NCI-H1417 treated with DMSO at 0.1 percent for 48 hours (cell line): ENCODE measurements at places on chromosomes 12 and 14.

DNA sequence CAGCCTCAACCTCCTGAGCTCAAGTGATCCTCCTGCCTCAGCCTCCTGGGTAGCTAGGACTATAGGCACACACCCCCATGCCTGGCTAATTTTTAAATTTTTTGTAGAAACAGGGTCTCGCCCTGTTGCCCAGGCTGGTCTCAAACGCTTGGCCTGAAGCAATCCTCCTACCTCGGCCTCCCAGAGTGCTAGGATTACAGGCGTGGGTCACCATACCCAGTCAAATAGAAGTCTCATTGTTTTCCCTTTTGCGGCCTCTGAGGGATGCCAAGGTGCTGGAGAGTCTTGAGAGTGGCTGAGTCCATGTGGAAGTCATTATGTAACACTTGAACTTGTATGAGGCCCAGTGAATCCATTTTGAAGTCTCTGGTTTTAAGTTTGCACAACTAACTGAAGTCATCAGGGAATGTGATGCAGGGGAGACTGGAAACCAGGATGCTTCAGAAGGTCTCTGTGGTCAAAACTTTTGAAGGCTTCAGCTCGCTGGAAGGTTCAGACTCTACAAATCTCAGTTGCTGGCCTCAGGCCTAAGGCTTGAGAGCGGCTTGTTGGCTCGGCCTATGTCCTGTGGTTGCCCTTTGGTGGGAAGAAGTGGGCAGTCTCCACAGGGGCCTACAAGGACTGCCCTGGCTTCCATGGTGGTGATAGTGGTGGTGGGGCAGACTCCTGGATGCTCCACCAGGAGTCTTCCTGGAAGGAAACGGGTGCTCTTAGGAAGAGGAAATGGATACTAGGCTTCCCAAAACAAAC lies 29.2 kb downstream of the GALNT16 start:
- DNase-seq = no peak

DNA sequence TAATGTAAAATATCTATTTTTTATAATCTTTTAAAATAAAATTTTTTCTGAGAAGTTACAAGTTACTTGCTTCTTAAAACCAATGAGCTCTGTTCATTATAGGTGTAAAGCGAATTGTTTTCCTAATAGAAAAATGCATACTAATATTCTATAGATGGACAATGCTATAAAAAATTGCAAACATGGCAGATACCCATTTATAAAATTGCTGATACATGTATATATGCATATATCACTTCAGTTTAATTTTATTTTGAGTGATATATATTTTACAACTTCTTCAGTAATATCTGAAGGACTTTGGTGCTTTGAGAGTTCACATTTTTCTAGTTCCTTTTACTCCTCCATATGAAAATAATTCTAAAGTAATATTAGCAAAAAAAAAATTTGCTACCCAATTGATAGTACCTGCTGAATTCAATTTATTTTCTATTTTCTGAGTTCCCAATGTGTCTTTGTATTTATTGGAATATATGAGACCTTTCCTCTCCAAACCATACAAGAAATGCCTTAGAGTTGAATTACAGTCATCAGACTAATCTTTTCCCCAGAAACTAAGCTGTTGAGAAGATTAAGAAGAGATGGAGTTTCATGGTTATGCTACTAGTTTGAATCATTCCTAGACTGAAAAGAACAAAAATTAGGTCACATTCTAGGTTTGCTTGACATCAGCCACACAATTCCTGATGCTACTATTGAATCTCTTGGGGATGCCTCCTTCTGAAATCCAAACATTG lies 1937.5 kb upstream of the SEL1L start:
- DNase-seq = no peak

GRCh38 chr12:81692008-81692407 lies 67.1 kb downstream of the PPFIA2 start:
- no peak for DNase-seq

GRCh38 chr12:47021298-47021697 lies 58.1 kb upstream of the PCED1B start:
- peak; percentile 31 for DNase-seq

DNA sequence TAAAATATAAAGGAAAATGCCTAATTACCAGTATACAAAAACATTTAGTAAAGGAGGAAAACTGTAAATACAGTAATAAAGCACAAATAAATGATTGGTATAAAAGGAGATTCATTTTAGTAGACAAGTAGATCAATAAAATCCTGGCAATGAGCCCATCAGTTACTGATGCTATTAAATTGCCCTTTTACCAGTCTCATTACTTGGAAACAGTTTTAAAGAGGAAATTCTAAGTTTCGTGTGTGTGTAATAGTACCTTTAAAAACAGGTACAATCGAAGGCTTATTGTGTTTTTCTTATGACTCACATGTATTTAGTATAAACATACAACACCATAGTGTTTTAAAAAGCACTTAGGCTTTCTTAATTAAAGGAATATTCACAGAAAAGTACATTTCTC lies 46.4 kb upstream of the SYT10 start:
- no peak for DNase-seq

DNA sequence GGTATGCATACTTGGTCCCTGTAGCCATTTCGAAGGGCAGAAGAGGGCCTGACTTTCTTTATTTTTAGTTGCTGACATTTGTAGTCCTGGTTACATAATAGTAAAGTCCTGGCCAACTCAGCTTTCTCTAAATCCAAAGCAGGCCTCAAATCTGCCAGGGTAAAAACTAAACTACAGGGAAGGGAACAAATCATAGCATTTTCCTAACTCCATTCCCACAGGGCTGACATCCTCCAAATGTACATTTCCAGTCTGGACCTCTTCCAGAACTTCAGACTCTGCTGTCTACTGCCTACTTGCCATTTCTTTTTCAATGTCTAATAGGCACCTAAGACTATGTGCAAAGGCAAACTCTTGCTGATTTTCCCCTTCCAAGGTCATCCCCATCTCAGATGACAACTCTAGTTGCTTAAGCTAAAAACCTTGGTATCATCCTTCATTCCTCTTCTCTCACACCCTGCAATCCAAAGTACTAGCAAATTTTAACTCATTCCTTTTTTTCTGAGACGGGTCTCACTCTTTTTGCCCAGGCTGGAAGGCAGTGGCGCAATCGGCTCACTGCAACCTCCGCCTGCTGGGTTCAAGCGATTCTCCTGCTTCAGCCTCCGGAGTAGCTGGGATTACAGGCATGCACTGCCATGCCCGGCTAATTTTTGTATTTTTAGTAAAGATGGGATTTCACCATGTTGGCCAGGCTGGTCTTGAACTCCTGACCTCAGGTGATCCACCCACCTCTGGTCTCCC lies 2.0 kb downstream of the DDIT3 start:
- no peak for DNase-seq

GRCh38 chr14:24845851-24846250 lies 204.1 kb downstream of the STXBP6 start:
- DNase-seq = no peak

GRCh38 chr14:99728981-99729451 lies 44.9 kb downstream of the CYP46A1 start:
- no peak for DNase-seq

DNA sequence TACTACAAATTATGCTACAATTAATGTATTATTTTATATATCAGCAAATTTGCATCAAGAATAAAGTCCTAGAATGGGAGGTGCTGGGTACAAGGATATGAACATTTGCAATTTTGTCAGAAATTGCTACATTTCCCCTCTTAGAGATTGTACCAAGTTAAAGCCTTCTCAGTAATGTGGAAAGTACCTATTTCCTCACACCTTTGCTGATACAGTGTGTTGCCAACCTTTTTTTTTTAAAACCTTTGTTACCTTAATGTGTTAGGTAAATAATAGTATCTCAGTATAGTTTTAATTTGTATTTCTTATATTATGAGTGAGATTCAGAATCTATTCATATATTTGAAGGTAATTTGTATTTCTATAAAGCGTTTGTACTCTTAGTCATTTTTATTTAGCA lies 95.4 kb upstream of the HIF1A start:
- no peak for DNase-seq

DNA sequence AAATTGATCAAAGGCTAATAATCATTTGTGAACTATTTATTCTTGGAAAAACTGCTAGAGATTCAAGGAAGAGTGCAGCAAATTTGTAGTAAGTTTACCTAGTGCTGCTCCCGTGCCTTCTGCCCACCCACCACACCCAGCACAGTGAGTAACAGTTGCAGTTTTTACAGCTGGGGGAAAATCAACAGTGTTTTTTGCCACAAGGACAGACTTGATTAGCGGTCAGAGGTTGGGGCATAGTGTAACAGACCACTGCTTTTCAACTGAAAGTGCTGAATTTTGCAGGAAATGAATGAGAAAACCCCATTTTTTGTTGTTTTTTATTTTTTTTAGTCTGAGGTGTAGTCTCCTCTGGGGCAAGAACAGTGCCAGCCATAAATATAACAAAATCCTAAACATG lies 7.5 kb upstream of the KLRK1 start:
- no peak for DNase-seq

GRCh38 chr12:26058308-26058707 lies 66.5 kb downstream of the BHLHE41 start:
- no peak for DNase-seq

DNA sequence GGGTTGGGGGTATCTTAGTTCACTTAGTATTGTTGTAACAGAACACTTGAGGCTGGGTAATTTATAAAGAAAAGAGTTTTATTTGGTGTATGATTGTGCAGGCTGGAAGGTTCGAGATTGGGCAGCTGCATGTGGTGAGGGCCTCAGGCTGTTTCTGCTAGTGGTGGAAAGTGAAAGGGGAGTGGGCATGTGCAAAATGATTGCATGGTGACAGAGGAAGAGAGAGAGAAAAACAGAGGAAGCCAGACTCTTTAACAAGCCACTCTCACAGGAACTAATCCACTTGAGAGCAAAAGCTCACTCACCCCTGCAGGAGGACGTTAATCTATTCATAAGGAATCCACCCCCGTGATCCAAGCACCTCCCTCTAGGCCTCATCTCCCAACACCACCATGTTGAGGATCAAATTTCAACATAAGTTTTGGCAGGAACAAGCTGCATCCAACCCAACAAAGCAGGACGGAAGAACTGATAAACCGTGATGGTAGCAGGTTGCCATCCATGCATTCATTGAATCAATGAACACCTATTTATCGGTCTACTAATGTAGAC lies 165.0 kb upstream of the GZMB start:
- no peak for DNase-seq

- DNase-seq = no peak
Measured at GRCh38 chr14:47207617-47208016, 467.8 kb downstream of the MDGA2 start.

DNA sequence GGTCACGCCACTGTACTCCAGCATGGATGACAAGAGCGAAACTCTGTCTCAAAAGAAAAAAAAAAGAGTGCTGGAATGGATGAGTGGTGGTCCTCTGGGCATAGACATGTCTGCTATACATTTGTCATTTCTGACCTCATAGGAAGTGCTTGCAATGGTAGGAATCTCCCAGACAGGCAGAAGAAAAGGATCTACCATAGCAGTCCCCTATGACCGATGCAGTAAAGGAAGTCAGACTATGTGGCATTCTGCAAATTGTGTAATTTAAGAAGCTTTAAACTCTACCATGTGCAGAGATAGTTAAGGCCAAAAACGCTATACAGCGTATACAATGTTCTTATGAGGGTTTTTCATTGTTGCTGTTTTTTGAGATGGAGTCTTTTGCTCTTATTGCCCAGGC lies 24.7 kb upstream of the RAP1B start:
- no peak for DNase-seq

GRCh38 chr14:69741055-69741454 lies 25.9 kb upstream of the SRSF5 start:
- no peak for DNase-seq

- no peak for DNase-seq
Measured at GRCh38 chr12:19525274-19525673, 86.0 kb downstream of the AEBP2 start.

- no peak for DNase-seq
Measured at GRCh38 chr14:54610051-54610977, 43.4 kb downstream of the SAMD4A start.

GRCh38 chr12:1660304-1661187 lies 30.3 kb upstream of the ADIPOR2 start:
- no peak for DNase-seq

DNA sequence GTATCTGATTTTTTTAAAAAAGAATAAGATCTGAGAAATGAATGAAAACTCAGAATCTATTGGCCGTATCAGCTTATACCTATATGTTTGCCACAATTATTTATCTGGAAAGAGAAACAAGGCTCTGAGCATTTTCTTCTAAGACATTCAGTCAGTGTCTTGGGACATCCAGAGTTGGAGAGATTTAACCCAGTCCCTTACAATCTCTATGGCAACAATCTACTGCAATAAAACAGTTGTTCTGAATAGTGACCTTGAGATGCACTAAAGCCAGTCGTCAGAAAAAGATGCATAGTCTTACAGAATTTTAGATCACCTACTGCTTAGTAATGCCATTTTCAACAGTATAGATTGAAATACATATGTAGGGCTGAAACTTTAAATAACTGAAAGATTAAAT lies 52.0 kb upstream of the SOCS2 start:
- no peak for DNase-seq

GRCh38 chr12:998020-998874 lies 7.2 kb downstream of the ERC1 start:
- DNase-seq = no peak

GRCh38 chr12:66269757-66270383 lies 32.4 kb upstream of the HELB start:
- DNase-seq = no peak

- DNase-seq = no peak
Measured at GRCh38 chr12:46893434-46893833, 67.6 kb upstream of the SLC38A4 start.

- no peak for DNase-seq
Measured at GRCh38 chr12:108930155-108930554, 50.3 kb downstream of the DAO start.

- no peak for DNase-seq
Measured at GRCh38 chr14:24260026-24260779, 2.8 kb downstream of the TGM1 start.

- DNase-seq = no peak
Measured at GRCh38 chr14:61132894-61133293, 148.2 kb downstream of the TMEM30B start.

- no peak for DNase-seq
Measured at GRCh38 chr12:9391815-9392214, 183.6 kb upstream of the PZP start.

DNA sequence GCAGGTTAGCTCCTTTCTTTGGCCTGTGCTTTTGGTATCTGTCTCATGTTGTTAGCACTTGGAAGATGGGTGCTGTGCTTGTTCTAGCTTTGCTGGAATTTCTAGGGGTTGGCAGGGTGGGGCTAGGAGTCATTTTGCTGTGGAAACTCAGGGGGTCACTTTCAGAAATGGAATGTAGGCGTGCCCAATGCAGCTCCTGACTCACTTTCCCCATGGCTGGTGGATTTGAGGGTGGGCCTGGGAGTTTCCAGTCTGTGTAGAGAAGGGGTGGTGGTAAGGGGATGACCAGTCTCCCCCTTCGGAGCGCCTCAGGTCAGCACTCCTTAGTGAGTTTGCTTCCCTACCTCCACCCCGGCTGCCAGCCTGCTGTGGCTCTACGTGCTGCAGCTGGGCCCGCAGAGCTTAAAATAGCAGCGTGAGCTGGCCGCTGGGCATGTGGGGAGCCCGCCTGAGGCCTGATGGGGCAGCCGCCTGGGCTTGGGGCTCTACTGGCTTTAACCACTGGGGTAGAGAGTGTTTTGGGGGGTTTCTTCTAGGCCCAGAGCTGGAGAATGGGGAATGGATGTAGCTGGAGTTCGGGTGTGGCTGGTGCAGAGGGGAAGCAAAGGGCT lies 108.2 kb downstream of the TSPAN9 start:
- no peak for DNase-seq

GRCh38 chr14:82388488-82388887 lies 854.8 kb upstream of the SEL1L start:
- DNase-seq = no peak
